Bronchial epithelial cell (primary cell): ENCODE measurements at places on chromosomes 1 and 21.

GRCh38 chr1:57623039-57623790 is 199.4 kb upstream of the DAB1 start:
- DNase-seq = no peak

- no peak for DNase-seq
These were observed 624.5 kb upstream of the USP24 start for GRCh38 chr1:55839626-55840025.

DNA sequence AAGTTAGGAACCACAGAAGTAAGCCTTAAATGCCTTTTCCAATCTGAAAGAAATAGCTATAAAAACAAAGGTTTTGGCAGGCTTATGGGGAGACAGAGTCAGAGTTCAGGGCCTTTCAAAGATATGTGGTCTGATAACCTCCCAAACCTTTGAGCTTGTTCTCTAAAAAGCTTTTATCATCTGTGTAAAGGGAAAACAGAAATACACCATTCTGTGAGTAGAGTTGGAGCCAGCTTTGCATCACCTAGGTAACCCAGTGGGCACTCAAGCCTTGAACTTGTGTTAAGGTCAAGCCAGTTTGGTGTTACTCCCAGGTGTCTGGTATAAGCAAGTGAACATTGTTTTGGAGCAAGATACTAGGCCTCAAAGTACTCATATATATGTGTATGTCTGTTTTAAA is 50.1 kb downstream of the LAMC1 start:
- DNase-seq = no peak

GRCh38 chr1:222037720-222038119 is 295.8 kb upstream of the DUSP10 start:
- no peak for DNase-seq

GRCh38 chr1:40801742-40802077 is 18.1 kb downstream of the KCNQ4 start:
- no peak for DNase-seq

DNA sequence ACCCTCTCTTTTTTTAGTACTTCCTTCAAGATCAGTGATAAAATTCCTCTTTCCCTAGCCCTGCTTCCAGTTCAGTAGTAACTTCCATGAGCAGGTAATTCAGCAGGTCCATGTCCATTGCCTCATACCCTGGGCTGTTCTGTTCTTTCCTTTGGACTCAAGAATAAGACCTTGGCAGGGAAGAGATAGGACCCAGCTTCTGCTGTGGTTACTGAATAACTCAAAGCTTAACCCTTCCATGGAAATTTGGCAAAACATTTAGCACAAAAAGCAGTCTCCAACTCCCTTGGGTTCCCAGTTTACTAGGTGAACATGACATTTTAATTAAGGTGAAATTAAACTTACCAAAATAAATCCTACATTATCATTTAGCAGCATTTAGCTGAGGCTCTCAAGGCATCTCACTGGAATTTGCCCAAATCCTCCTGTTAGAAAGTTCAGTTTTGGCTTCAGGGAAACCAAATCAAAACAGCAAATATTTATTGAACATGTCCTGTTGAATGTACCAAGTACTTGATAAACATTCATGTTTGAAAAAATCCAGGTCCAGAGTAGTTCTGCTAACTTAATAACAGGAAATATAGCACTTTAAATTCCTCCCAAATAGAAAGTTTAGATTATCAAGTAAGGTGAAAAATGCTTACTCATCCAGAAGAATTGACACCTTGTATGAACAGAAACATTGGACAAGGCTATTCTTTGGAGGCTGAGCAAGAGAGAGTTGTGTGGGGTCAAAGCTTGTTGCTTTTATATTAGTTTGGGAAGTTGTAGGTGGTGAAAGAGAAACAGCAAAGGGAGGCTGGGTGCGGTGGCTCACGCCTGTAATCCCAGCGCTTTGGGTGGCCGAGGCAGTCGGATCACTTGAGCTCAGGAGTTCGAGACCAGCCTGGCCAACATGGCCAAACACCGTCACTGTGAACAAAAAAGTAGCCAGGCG is 8.4 kb upstream of the SERPINC1 start:
- DNase-seq = no peak

GRCh38 chr1:58699011-58699762 is 675 bp downstream of the MYSM1 start:
- peak; percentile 25 for DNase-seq
